ENCODE measurements at places on chromosomes 12 and 14.

GRCh38 chr14:105315211-105315721 lies 718 bp downstream of the PACS2 start:
- peak; percentile 67 for DNase-seq

DNA sequence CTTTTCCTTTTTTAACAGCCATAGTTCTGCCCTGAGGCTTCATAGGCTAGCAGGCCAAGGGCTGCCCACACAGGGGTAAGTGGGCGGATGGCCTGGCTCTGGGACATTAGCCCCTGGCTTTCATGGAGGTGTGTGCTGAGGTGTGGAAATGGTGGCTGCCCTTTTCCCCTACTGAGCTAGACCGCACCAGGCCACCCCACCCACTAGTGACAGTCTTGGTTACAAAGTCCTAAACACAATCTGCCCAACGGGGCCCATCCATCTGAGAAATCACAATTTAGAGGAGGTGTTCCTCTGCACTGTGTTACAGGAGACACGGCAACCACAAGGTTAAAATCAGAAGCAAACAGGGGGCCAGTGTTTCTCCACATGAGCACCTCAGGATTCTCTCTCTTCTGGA lies 35.6 kb downstream of the APPL2 start:
- no peak for DNase-seq

- DNase-seq = no peak
Observed at GRCh38 chr14:34387974-34388516, 74.0 kb downstream of the SPTSSA start.

GRCh38 chr12:3432176-3432742 lies 58.7 kb upstream of the PRMT8 start:
- DNase-seq = peak; percentile 67

DNA sequence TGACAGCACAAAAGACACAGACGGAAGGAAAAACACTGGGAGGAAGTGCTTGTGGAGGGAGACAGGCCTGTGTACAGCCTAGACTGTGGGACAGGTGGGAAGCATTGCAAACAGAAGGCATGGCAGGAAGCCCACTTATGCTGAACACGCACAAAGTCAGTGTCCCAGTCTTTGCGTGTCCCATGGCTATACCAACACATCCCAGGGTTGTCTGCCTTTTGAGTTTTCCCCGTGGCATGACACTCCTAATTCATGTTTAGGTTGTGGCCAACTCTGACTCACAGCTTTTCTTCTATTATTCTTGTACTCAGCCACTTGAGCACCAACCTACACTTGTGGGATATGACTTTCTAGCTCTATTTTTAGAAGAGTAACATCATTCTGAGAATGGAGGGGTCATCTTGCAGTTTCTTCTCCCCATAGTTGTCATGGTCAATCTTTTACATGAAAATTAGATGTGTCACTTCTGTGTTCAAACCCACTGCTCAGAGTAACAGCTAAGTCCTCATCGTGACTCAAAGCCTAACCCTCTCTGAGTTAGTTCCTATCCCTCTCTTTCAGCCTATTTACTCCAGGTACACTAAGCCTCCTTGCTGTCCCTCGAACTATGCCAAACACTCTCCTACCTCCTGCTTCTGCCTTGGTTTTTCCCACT lies 27.5 kb upstream of the JPH4 start:
- DNase-seq = no peak

GRCh38 chr12:107778383-107779025 lies 4.0 kb downstream of the ASCL4 start:
- no peak for DNase-seq

DNA sequence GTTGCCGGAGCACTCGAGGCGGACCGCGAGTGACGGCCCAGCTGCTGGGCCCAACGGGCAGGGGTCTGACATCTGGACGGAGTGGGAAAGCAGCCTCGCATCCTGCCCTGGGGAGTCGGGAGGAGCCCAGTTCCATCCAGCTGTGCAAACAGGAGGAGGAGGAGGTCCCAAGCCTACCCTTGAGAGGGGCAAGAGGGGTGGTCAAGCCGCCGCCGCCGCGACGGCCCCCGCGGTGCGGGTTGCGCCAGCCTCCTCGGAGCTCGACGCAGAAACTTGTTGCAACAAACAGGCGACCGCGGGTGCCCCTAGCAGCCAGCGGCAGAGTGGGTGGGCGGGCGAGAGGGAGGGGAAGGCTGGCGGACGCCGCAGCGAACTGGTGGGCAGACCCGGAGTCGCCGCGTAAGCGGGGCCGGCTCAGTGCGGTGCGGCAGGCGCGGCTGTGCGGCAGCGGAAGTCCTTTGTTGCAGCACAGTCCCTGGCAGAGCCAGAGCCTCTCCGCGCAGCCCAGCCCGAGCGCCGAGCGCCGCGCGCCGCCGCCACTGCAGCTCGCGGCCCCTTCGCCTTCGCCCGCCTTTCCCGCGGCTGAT lies at the start of gene ZBTB1:
TSS of gene ZBTB1 (plus strand) at position 461 of the 587 bp plus-strand sequence. CDS start 16,735 bp downstream, outside the sequence.
- peak; percentile 81 for DNase-seq

GRCh38 chr14:73785336-73785833 lies 66.2 kb upstream of the PTGR2 start:
- DNase-seq = peak; percentile 51

GRCh38 chr12:46786774-46787173 lies 39.0 kb downstream of the SLC38A4 start:
- no peak for DNase-seq

DNA sequence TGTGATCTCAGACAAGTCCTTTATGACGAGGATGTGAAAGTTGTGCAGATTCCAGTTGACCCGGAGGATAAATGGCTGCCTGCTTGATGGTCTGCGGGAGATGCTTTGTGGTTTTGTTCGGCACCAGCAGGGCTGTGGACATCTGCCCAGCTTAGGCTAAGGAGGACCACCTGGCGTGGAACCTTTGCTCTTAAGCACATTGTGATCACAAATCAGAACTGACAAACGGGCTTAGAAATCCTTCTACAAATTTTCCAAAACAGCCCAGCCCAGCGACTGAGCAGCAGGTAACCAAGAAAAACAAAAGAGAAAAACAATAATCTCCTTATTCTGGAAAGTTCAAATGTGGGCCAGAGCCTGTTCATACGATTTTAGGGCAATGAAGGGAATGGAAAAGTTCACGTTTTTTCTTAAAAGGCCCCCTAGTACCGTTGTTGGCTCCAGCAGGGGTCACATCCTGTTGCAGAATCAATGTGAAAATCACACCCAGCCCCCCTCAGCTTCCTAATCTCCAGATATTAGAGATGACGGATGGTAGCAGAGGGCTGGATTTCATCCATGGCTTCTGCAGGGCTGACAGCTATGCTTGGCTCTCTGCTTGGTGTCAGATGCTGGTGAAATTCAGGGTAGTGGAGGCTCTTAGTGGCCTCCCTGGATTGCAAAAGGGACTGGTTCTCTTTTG lies 81.1 kb upstream of the RFLNA start:
- DNase-seq = no peak

DNA sequence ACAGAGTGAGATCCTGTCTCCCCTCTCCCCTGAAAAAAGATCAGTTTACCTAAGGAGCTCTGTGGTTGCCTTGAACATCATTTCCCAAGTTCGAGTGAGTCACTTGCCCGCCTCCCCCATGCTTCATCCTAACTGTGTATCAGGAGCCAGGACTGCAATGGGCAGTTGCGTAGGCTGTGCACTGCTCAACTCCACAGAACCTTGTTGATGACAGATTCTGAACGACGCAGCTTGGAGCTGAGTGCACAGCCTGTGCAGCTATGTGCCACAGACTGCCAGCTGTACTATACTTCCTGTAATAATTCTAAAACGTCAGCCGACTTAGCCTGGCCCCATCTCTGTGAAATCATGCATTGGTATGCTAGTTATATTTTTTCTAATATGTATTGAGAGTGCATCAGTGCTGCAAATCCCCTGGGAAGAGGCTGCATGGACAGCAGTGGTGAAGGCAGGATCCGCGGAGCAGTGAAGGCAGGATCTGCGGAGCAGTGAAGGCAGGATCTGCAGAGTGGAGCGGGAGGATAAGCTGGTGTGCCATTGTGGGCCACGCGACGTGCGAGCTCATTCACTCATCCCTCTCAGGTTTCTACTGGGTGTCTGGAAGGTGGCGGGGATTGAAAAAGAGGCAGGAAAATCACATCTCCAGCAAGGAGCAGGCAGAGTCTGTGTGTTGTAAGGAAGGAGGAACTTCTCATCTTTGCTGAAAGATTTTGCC lies 80.8 kb downstream of the GALNT9 start:
- DNase-seq = no peak

DNA sequence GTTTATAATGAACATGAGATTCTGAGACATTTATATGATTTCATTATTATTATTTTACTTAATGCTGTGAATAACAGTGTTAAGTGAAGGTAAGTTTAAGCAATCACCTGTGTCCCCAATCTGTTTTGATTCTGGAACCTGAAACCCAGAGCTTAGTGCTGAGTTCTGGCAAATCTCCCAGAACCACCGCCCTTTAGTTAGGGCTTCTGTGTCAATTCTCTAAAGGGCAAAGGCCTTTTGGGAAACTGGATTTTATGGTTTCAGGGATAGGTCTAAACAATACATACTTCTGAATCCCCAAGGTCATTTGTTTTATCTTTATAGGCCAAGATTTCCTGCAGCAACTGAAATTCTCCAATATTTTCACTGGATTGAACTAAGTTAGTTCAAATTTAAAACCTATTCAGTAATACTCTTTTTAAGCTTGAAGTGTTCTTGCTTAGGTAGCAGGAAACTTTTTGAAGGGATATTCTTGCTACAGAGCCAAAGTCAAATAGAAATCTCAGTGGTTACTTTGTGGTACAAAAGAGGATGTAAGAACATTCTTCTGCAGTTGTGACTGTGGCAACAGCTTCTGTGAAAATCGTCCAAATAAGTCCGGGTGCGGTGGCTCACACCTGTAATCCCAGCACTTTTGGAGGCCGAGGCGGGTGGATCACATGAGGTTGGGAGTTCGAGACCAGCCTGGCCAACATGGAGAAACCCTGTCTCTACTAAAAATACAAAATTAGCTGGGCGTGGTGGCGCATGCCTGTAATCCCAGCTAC lies 10.0 kb upstream of the PKP2 start:
- DNase-seq = no peak

DNA sequence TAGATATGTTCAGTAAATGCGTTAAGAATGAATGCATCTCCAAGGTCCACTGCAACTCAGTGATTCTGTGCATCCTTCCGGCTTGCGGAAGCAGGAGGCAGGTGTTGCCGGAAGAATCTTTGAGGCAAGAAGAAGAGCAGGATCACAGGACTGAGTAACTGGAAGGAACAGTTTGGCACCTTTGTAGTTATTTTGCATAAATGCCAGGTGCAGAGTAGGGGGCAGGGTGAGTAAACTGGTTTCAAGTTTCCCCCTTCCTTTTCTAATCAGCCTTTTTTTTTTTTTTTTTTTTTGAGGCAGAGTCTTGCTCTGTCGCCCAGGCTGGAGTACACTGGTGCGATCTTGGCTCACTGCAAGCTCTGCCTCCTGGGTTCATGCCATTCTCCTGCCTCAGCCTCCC lies 22.3 kb downstream of the DYRK4 start:
- DNase-seq = peak; percentile 38

GRCh38 chr12:117394491-117394890 lies 33.1 kb upstream of the NOS1 start:
- no peak for DNase-seq

DNA sequence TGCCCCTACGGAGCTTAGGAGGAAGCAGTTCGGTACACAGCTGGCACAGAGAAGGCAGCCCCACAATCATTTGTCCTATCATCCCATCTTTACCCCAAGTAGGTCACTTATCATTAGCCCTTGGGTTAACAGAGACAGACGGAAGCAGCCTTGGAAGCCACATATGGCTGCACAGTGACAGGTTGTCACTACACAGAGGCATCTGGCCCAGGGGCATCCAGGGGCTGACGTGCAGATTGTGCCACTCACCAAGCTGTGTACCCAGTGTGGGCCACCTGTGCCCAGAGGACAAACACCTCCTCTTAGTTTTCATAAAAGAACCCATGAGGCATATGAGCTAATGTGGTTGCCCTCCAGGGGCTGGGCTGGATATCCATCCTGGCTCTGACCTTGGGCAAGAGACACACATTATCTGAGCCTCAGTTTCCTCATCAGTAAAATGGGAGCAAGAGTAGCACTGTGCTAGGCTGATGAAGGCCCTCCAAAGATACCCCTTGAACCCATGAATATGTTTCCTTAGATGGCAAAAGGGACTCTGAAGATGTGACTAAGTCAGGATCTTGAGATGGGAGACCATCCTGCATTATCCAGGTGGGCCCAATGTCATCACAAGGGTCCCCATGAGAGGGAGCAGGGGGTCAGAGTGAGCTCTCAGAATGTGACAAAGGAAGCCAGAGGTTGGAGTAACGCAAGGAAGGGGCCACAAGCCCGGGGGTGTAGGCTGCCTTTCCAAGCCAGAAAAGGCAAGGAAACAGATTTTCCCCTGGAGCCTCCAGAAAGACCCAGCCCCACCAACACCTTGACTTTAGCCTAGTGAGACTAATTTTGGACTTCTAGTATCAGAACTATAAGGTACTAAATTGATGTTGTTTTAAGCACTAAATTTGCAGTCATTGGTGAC lies 64.6 kb downstream of the C14orf132 start:
- DNase-seq = no peak

All from GM23338 (cell line).